ENCODE measurements at places on chromosomes 2 and 18. TPM values are rescaled to one million over a fixed set of nuclear protein-coding genes. Genes with fewer than 3 reads are reported as not detected.

DNA sequence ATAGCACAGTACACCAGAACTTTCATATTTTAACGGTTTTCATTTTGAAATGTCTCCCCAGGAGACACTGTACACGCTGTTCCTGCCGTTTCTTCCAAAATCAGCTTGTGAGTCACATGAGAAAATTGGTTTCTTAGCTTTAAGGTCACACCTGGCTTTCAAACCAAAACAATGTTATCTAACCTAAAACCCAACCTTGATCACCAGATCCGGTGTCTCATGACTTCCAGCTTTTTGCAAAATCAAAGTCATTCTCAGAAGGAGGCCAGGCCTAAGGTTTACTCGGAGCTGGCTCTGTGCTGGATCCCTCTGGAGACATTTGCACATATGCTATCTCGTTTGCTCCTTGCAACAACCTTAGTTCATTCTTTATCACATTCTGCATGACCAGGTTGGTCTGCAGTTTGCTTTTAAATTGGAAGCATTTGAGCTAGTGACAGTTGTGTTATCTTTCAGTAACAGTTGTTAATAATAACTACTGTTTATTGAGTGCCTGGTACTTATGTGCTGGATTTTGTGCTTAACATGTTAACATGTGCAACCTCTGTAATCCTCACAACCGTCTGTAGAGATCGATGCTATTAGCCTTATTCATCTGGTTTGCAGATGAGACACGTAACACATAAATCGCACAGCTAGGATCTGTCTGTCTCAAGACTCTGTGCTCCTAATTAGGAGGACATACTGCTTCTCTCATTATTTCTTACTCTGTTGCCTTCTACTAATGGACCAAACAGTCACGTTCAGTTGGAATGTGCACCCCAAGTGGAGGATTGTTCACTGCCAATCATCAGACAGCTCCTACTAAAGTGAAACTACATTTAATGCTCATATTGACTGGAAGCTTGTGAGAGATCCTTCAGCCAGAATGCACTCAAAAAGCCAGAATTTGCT lies 105.5 kb downstream of the RNF144A start:
- no peak overlapping the region for H3K4me3 ChIP-seq
- H3K27me3 ChIP-seq, result no peaks in the 10 kb centered on the region
- DNase-seq, result no peak
- no peaks in the 10 kb centered on the region for H3K4me1 ChIP-seq

DNA sequence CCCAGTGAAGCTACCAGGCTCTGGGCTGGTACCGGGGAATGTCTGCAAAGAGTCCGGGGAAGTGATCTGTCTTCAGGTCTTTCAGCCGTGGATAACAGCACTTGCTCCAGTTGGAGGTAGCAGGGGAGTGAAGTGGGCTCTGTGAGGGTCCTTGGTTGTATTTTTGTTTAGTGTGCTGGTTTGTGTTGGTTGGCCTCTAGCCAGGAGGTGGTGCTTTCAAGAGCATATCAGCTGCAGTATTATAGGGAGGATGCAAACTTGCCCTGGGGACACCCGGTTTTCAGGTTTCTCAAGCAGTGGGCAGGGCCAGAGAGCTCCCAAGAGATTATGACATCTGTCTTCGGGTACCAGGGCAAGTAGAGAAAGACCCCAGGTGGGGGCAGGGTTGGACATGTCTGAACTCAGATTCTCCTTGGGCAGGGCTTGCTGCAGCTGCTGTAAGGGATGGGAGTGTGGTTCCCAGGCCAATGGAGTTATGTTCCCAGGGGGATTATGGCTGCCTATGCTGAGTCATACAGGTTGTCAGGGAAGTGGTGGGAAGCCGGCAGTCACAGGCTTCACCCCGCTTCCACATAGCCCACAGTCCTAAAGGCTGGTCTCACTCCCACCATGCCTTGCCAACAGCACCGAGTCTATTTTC lies 34.4 kb downstream of the ACAA2 start:
- H3K4me3 ChIP-seq, result no peak overlapping the region
- no peak for DNase-seq
- H3K36me3 ChIP-seq, result no peaks in the 10 kb centered on the region
- H3K27me3 ChIP-seq, result no peaks in the 10 kb centered on the region
- H3K27ac ChIP-seq, result no peak overlapping the region

- no peak overlapping the region for H3K4me3 ChIP-seq
- no peak for DNase-seq
- no peaks in the 10 kb centered on the region for H3K27me3 ChIP-seq
- H3K36me3 ChIP-seq, result no peaks in the 10 kb centered on the region
- no peak overlapping the region for H3K27ac ChIP-seq
Observed at GRCh38 chr2:38097988-38098385, 22.0 kb upstream of the CYP1B1 start.

DNA sequence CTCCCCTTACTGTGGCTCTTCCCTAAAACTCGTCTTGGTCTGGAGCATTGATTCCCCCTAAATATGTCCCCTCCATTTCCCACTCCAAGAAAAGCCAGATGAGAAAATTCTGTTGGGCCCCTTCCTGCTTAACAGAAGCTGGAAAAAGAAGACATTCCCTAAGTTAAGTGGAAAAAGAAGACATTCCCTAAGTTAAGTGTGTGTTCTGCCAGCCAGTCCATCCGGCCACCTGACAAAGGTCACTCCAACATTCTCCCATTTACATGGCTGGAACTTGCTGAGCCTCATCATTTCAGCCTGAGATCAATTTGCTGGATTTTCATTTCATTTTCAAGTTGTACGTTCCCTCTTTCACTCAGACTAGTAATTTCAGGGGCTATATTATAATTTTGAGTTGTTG lies 52.0 kb downstream of the LYPD1 start:
- no peaks in the 10 kb centered on the region for H3K27me3 ChIP-seq
- H3K4me3 ChIP-seq, result no peak overlapping the region
- H3K36me3 ChIP-seq, result no peaks in the 10 kb centered on the region
- no peaks in the 10 kb centered on the region for H3K4me1 ChIP-seq
- DNase-seq, result no peak

DNA sequence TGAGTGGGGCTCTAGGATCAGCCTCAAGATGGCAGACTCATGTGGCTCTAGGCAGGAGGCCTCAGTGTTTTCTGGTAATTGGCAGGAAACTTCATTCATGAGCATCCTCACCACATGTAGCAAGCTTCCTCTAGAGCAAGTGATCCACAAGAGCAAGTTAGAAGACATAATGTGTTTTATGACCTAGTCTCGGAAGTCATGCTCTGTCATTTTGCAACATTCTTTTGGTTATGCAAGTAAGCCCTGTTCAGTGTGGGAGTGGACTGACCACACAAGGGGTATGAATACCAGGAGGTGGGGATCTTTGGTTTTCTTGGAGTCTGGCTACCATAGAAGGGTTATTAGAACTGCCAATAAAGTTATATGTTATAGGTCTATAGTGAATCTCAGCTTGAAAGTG lies 66.8 kb upstream of the STK39 start:
- no peak for DNase-seq
- no peak overlapping the region for H3K27ac ChIP-seq
- H3K4me1 ChIP-seq, result no peaks in the 10 kb centered on the region
- H3K36me3 ChIP-seq, result no peaks in the 10 kb centered on the region
- H3K4me3 ChIP-seq, result no peak overlapping the region

- H3K27ac ChIP-seq, result no peak overlapping the region
- no peak overlapping the region for H3K4me3 ChIP-seq
- DNase-seq, result no peak
- H3K27me3 ChIP-seq, result no peaks in the 10 kb centered on the region
Observed at GRCh38 chr2:16152071-16152927, 211.9 kb downstream of the MYCN start.

C2orf72 gene
- total RNA-seq, result 147 TPM

Measured in HepG2 (cell line).